ENCODE measurements at places on chromosomes 2 and 18.

DNA sequence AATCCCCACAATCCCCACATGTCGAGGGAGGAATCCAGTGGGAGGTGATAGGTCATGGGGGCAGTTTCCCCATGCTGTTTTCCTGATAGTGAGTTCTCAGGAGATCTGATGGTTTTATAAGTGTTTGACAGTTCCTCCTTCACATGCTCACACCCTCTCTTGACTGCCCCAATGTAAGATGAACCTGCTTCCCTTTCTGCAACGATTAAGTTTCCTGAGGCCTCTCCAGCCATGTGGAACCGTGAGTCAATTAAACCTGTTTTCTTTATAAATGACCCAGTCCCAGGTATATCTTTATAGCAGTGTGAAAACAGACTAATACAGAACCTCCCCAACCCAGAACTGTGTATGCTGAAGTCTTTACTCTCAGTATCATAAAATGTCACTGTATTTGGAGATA is 289.5 kb upstream of the MMADHC start:
- no peak for DNase-seq

GRCh38 chr2:237404413-237404812 is 9.6 kb downstream of the COL6A3 start:
- no peak for DNase-seq

- no peak for DNase-seq
Measured at GRCh38 chr2:212711856-212712255, 173.3 kb upstream of the ERBB4 start.

GRCh38 chr2:240742602-240743095 is 51.0 kb downstream of the AQP12A start:
- no peak for DNase-seq

GRCh38 chr2:222311978-222312738 is 13.4 kb upstream of the PAX3 start:
- DNase-seq = no peak

DNA sequence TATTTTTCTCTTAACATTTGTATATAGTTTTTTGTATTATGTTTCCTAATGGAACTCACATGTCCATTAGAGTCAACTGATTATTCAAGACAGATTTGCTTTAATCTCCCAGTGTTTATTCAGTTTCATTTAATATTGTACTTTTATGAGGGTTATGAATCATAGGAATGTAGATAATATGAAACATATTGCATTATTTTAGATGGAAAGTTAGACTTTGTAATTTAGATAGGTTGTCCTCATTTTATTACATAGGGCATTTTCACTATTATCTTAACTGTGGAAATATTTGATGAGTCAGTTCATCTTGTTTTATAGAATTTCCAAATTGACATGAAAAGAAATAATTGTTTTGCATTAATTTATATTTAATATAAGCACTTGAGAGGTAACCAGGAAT is 240.8 kb downstream of the PLCL1 start:
- DNase-seq = no peak

- DNase-seq = no peak
Measured at GRCh38 chr2:174376967-174377366, 18.6 kb upstream of the SCRN3 start.

DNA sequence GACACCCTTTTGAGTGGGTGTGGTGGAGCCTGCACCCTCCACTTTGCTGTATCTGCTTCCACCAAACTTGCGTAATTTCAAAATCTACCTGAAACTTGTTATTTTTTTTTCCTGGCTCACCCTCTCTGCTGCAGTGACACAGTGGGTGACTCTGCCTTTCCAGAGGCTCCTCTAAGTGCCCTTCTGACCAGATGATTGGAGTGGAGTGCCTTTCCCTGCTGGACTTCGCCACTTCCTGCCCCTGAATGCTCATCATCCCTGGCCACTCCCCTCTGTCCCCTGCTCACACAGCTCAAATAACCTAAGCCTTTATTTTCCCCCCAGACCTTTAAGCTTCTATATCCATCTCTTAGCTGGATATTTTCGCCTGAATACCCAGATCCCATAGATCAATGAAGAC is 777.5 kb upstream of the ID2 start:
- DNase-seq = no peak

GRCh38 chr2:44560941-44561340 is 199.2 kb downstream of the CAMKMT start:
- DNase-seq = no peak

- no peak for DNase-seq
Measured at GRCh38 chr2:231163011-231163410, 35.4 kb upstream of the ARMC9 start.

DNA sequence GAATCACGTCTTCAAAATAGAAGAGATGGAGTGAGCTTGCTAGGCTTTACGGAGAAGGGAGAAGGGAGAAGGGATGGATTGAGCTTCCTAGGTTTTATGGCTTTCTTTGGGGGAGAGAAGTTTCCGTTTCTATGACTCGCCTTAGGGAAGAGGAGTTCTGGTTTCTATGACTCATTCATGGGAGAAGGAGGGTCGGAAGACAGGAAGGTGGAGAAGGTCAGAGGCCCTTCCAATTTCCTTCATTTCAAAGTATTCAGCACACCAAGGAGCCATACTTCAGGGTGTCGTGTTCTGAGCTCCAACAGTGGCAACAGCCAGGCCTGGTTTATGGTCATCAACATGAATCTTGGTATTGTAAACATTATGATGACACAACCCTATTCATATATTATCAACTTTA is 284.7 kb upstream of the VWC2L start:
- no peak for DNase-seq

DNA sequence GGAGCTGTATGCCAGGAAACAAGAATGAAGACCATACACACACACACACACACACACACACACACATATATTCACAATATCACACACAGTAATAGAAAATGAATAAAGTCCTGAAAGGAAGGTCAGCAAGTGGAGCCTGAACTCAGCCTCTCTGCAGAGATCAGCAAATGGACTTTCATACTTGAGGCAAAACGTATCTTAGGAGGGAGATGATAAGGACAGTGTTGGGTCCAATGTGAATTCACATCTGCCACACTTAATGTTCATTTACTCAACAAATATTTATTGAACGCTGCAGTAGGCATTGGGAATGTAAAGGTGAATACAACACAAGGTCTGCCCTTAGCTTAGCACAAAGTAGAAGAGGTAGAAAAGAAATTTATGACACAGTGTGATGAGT is 2.7 kb upstream of the MTLN start:
- DNase-seq = no peak

GRCh38 chr18:6865251-6865650 is 135.7 kb downstream of the ARHGAP28 start:
- DNase-seq = no peak

Measured in CD4-positive, alpha-beta T cell treated with Interleukin-4 for 4 hours (primary cell).